ENCODE measurements at places on chromosomes 6 and 20.

- DNase-seq, result no peak
Observed at GRCh38 chr20:46808565-46808964, 86.1 kb upstream of the EYA2 start.

DNA sequence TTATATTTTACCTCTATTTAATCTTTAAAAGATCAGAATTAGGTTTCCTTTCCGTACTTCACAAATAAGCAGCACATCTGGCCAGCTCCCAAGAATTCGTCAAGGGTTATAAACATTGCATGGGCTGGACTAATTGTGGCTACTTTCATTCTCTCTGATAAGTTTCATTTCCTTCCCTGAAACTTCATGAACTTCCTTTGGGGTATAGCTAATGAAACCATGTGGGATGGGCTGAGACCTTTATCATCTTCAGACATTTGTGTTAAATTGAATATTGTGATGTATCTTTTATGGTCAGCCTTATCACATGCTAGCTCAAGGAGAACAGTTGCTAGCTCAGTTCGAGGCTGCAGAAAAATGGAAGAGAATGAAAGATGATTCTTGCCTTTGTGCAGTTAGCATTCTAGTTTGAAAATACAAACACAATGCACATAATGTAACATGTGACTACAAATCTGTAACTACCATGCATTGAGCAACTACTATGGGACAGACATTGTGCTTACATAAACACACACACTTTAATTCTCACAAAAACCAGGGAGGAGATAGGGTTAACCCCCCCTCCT is 1.7 kb upstream of the GMPR start:
- DNase-seq, result no peak

- no peak for DNase-seq
Observed at GRCh38 chr6:140671926-140672325, 1297.5 kb upstream of the CITED2 start.

DNA sequence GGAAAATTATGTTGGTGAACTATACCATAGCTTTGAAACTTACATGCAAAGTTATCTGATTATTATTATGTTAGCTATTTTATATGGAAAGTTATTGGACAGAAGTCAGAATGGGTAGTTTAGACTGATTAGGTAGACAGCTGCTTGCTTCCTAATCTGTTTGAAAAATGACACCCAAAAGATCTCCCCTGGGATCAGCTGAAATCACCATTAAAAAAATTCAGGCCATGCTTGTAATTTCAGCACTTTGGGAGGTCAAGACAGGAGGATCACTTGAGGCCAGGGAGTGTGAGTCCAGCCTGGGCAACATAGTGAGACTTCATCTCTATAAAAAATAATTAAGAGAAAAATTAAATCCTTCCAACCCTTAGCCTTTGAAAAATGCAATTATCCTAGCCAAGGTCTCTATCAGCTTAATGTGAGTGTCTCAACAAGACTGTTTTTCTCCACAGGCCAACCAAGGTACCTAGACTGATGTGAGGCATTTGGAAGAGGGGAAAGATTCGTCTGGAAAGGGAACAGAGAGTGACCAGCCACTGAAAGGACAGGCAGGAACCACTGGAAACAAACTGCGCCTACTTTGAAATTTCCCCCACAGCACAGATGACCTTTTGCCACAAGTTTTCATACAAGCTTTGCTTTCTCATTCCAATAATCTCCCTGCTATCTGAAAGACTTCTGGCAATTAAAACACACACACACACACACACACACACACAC is 232.3 kb downstream of the GMPR start:
- no peak for DNase-seq

DNA sequence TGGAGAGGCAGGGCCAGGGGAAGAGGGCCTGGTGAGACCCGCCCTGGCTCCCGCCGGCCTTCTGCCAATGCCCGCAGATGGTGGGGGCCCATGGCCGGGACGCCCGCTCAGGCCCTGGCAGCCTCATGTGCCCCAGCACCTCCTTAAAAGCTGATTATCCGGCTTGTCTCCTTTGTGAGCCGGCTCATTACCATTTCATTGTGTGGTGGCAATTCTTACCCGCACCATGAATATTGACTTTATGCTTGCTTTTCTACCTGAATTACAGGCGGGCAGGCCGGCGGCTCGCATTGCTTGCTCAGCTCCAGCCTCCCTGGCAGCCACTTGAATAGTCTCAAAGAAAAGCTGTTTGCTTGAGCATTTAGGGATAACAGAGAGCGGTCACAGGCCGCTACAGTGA is 120.0 kb upstream of the JAG1 start:
- no peak for DNase-seq

- DNase-seq, result no peak
Observed at GRCh38 chr20:61868006-61868405, 197.7 kb downstream of the TAF4 start.
